ENCODE measurements at places on chromosomes 6 and 20.
A peak's percentile ranks its signal among the peaks of the same experiment; 100 is the strongest.

DNA sequence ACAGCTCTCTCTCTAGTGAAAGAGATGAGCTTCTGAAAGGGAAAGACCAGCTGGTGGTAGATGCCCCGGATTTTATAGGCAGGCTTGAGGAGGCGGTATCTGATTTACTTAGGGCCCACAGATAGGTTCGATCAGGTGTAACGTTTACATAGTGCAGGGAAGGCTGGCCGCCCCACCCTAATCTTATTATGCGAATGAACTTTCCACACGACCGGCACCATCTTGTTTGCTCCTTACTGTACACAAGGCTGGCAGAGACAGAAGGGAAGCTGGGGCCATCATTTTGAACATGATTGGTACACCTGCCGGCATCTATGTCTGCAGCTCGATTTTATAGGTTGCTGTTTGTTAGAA is 212.0 kb upstream of the JARID2 start:
- no peak for DNase-seq

GRCh38 chr20:2631228-2631627 is 21.2 kb upstream of the NOP56 start:
- DNase-seq: no peak

DNA sequence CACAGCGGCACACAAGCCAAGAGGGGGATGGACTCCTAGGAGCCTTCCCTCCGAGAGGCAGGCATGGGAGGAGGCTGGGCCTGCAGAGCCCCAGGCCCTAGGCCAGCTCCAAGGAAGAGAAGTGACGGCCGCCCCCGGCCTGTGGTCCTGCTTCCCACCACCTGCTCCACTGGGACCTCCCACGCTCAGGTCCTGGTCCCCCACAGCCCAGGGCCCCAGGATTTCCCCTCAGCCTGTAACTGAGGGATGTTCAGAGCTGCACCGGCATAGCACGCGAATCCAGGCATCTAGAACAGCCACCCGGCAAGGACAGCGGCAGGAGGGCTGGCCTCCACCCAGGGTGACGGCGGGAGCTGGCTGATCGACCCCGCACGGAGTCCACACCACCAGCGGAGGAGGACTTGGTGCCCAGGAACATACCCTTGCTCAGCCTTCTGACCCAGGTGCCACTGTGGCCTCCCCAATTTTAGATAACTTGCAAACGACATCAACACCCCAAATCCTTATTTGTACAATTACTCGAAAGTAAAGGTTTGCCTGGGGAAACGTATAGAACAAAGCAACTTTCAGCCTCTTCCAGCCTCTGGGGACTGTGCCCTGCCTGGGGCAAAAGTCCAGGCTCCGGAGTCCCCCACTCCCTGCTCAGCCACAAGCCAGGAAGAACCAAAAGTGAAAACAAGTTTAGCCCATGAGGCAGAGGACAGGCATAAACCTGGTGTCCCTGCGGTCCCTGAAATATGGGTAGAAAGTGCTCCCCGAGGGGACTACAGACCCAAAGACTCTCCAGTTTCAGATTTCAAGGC is 3.5 kb downstream of the GATA5 start:
- no peak for DNase-seq

- no peak for DNase-seq
Observed at GRCh38 chr20:46006022-46006705, 2.5 kb upstream of the MMP9 start.

DNA sequence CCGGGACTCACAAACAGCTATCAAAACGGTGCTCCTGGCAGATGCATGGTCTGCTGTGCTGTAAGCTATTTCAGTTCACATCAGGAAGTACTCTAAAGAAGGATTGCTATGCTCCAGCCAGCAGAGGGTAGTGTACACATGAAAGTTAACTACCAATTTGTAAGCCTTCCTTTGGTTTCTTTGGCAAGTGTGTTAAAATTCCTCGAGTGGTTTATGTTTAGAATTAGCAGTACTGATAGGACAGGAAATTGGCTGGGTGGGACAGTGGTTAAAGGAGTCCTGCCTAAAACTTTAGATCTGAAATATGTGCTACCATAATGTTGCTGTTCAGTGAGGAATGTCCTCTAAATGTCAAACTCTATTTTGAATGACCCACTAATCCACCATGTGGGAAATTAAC is 47.4 kb downstream of the TRMT11 start:
- DNase-seq: peak; percentile 19

DNA sequence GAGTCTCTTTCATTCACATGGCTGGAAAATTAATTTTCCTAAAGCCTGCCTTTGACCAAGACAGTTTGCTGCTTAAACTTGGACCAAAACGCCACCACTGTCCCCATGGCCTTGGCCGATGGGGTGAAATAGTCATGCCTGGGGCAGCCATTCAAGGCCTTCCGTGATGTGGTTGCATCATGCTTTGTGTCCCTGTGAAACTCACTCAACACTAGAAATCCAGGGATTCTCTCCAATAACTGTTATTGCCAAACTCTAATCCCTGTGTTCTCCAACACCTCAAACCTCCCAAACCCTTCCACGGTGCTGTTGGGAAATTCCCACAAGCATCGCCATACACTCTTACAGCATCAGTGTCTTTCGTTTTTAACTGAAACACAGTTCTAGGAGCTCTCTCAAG is 1.4 kb upstream of the TXNDC5 start:
- no peak for DNase-seq

GRCh38 chr6:64803470-64804166 is 903.4 kb downstream of the EYS start:
- DNase-seq: no peak

GRCh38 chr20:62507323-62507722 is 31.5 kb upstream of the GATA5 start:
- no peak for DNase-seq

DNA sequence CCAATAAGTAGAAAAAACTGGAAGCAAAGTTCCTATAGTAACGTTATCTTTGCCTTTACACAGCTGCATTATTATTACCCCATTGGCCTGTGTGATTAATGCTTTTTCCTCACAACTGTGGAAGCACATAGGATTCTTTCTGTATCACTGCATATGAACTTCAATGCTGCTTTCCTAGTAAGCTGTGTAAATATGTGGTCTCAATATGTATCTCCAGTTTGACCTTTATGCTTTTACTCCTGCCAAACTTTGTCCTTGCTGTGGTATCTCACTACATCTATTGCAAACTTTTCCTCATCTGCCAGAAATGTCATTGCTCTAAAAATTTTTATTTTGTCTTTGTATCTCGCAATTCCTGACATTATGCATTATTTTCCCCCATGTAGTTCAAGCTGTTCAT is 168.6 kb downstream of the ZFAND3 start:
- DNase-seq: no peak

DNA sequence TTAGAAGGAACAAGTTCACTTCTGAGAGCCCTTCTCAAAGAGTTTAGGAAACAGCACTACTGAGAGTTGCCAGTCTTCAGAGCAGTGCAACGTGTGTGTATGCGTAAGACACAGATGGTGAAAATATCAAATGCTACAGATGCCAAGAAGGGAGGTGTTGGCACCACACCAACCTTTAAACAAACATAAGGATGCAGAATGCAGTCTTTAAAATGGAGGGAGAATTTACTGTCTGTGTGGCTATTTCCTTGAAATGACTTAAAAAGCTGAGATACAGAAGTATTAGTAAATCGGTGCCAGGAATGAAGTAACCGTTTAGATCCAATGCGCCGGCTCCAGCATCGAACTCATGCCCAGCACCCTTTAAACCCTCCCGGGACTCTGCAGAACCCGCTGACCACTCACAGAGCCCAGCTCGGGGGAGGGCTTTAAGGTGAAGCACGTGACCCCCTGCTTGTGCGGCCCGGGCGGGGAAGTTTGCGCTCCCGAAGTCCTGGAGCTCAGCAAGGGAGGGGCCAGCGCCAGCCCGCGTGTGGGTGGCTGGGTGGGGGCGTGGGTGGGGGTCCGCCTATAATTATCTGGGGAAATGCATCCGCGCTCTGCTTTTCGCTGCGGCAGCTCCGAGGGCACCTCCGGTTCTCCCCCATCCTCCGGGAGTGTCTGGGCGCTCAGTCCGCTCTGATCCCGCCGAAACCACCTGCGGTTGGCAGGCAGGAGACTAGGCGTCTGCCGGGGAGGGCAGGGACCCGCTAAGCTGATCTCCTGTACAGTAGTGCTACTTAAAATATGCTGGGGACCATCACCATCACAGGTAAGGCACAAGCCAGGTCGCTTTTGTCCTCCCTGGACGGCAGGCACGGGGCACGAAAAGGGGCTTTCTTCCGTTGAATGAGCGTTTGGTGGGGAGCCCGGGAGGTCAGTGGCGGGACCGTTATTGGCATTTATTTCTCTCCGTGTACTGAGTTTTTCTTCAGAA is 66.0 kb downstream of the ZBTB2 start:
- DNase-seq: peak; percentile 62

GRCh38 chr6:35919085-35919826 is 1.6 kb downstream of the SRPK1 start:
- DNase-seq: no peak

- DNase-seq: no peak
Observed at GRCh38 chr20:47749339-47749738, 35.9 kb downstream of the SULF2 start.

GRCh38 chr6:41558033-41558807 is 12.0 kb downstream of the FOXP4 start:
- DNase-seq: no peak

GRCh38 chr6:131949909-131950766 is 1.0 kb downstream of the CCN2 start:
- peak; percentile 74 for DNase-seq

- no peak for DNase-seq
Observed at GRCh38 chr6:100342830-100343229, 121.9 kb downstream of the SIM1 start.

- no peak for DNase-seq
Observed at GRCh38 chr20:51563486-51564332, 21.2 kb upstream of the NFATC2 start.

GRCh38 chr6:17291778-17292177 is 10.6 kb downstream of the RBM24 start:
- no peak for DNase-seq

DNA sequence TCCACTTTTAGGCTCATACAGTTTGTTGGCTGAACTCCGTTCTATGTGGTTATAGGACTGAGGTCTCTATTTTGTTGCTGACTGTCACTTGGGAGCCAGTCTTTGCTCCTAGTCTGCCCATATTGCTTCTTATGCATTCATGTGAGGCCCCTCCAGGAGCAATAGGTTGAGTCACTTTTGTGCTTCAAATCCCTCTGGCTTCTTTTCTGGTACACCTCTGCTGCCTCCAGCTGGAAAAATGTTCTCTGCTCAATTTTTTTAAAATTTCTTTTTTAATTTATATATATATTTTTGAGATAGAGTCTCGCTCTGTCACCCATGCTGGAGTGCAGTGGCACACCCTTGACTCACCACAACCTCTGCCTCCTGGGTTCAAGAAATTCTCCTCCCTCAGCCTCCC is 42.7 kb upstream of the NOX3 start:
- DNase-seq: no peak

- DNase-seq: no peak
Observed at GRCh38 chr6:144364782-144365181, 79.6 kb downstream of the UTRN start.

Measured in NCI-H1105 (cell line).